ENCODE measurements at places on chromosomes 11 and 22.

DNA sequence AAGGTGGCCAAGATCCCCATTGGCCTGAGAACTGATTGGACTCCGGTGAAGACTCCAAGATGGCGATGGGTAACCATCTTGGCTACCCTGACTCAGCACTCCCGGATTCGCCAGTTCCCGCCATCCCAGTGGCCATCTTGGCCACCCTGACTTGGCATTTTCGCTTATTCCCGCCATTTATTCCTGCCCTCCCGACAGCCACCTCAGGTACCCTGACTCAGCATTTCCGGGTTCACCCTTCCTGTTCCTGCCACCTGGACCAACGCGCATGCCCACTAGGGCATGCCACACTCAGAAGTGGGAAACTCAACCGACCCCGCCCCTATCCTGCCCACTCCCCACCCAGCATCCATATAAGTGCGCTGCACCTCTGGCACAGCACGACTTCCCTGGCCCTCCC is 7.8 kb downstream of the OR8K5 start:
- no peak for DNase-seq

DNA sequence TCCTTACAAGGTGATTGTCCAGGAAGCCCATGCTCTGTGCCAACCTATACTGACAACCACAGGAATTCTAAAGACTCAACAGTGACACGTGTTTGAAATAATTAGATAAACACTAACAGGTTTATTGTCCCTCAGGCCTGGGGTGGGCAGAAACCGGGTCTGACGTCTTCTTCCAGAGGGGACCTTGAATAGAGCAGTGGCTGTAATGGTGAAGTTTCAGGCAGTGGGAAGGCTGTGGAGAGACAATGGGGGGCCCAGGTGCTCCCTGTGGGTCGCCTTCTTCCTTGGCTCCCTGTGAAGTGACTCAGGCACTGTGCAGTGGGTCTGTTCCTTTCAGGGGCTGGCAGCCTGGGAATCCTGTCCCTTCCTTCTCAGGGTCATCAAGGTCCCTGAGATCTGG is 54.6 kb downstream of the OTOG start:
- DNase-seq, result no peak

- DNase-seq, result peak; percentile 70
Measured at GRCh38 chr22:30310881-30311771, 15.6 kb downstream of the TBC1D10A start.

DNA sequence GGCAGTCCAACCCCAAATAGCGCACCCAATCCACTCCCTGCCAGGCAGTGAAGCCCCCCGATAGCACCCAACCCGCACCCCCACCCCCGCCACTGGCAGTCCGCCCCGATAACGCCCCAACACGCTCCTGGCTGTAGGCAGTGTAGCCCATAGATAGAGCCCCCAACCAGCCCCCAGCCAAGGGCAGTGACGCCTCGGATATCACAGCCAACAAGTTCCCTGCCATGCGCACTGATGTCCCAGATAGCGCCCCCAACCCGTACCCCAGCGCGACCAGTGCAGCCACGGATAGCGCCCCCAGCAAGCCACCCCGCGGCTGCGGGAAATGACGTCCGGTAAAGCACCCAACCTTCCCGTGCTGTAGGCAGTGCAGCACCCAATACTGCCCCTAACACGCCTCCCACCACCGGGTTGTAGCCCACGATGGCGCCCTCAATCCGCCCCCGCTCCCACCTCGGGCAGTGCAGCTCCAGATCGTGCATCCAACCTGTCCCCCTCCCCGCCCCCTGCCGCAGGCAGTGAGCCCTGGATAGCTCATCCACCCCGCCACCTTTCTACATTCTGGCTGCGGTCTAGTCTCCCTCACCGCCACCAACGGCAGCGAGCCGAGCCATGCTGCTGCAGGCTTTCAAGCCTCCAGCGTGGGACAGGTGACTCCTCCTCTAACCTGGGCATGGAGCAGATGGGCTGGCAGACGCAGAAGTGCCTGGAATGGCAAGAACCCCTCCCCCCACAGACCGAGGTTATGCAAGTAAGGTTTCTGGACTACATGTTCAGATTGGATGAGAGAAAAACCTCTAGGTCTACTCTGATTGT is 625 bp downstream of the RFPL2 start:
- no peak for DNase-seq

DNA sequence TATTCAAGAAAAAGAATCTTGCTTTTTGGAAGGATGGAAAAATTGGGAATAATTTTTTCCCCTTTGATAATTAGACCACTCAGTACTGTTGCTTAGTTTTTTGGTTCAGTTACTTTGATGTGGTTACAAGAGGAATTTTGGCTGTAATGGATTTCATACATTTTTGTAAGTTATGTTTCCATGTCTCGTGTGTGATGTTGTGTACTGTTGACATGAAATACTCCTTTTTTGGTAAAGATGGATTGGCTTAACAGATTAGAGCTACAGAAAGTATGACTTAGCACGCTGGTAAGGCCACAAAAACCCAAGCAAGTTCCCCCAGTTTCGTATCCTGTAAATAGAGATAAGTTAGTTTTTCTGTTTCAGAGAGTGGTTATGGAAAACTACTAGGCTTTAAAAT is 11.9 kb downstream of the TBCEL start:
- no peak for DNase-seq

Measured in GM04504 (cell line).